Islet precursor cell (in vitro differentiated cells): ENCODE measurements at places on chromosomes 11 and 22.

- DNase-seq: no peak
Measured at GRCh38 chr11:74070723-74071492, 62.0 kb upstream of the UCP3 start.

- DNase-seq: peak; percentile 78
Measured at GRCh38 chr11:74929431-74930363, 19.2 kb downstream of the XRRA1 start.

- DNase-seq: no peak
Measured at GRCh38 chr11:60788401-60789125, 3.4 kb downstream of the MS4A10 start.

GRCh38 chr22:35411102-35411501, 11.2 kb downstream of the MCM5 start:
- DNase-seq: no peak

DNA sequence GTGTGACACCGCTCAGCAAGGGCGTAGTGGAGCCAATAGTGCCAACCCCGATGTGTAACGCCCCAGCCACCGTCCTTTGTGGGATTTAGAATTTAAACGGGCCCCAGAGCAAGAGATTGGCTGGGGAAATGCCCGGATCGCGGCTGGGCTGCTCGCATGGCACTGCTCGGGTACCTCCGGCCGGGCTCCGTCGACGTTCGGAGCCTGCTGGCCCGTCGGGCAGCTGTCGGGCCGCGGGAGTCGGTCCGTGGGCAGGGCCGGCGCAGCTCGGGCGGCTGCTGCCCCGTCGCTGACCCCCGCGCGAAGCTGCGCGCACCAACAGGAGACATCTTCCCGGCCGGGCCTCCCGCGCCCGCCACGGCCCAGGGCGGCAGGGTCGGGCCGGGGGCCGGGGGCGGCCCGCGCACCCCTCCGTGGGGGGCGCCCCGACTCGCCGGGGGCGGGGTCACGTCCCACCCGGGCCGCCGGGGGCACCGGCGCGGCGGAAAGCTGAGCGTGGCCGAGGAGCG, 1.3 kb upstream of the KDM2A start:
- DNase-seq: peak; percentile 62

DNA sequence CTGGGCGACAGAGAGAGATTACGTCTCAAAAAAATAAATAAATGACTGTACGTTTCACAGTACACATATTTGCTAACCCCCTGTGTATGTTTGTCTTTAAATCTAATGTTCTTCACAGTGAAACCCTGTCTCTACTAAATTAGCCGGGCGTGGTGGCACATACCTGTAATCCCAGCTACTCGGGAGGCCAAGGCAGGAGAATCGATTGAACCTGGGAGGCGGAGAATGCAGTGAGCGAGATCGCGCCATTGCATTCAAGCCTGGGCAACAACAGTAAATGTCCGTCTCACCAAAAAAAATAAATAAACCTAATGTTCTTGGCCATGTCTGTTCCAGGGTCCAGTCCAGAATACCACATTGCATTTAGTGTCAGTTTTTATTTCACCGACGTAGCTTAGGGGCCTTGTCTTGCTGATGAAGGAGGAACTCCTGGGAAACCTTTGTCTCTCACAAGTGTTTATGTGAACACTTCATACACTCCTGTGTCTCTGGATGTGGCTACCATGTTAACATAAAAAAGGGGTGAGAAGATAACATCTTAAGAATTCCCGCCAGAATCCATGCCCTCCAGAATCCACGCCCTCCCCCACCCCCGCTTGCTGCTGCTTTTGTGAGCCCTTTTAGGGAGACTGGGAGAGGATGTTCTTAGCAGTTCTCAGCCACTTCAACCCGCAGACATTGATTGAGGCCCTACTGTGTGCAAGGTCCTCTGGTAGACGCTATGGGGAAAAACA, 5.0 kb upstream of the SERHL2 start:
- no peak for DNase-seq

DNA sequence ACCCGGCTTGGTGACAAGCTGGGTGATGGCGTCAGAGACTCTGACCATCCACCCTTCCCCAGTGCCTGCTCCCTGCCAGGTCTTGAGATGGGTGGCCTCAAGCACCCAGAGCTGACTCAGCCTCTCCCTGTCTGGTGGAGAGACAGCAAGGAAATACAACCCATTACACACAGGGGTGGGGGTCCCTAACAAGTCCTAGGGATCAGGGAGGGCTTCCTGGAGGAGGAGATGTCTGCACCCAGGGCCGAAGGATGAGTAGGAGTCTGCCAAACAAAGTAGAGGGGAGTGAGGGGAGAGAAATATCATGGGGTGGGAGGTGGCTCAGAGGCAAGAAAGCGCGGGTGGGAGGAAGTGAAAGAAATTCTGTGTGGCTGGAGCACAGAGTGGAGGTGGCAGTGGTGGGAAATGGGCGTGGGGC, 6.8 kb downstream of the MAFF start:
- peak; percentile 41 for DNase-seq

- peak; percentile 62 for DNase-seq
Measured at GRCh38 chr11:15670520-15671070, 555.9 kb downstream of the INSC start.

DNA sequence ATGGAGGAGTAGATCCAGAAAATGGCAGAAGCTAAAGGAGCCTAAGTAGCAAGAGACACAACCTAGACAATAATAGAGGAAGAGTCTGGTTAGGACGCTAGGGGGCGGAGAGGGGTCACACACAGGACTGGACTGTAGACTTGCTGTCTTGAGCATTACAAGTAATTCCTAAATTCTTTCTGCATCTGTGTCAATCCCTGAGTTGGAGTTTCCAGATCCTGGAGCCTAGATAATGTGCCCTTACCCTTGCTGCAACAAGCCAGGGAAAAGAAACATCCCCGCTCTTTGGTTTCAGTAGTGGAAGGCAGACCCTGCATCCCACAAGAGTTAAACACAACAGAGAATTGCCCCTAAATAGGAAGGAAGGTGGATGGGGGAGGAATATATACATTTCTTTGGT, 14.9 kb upstream of the CCDC73 start:
- DNase-seq: peak; percentile 90

DNA sequence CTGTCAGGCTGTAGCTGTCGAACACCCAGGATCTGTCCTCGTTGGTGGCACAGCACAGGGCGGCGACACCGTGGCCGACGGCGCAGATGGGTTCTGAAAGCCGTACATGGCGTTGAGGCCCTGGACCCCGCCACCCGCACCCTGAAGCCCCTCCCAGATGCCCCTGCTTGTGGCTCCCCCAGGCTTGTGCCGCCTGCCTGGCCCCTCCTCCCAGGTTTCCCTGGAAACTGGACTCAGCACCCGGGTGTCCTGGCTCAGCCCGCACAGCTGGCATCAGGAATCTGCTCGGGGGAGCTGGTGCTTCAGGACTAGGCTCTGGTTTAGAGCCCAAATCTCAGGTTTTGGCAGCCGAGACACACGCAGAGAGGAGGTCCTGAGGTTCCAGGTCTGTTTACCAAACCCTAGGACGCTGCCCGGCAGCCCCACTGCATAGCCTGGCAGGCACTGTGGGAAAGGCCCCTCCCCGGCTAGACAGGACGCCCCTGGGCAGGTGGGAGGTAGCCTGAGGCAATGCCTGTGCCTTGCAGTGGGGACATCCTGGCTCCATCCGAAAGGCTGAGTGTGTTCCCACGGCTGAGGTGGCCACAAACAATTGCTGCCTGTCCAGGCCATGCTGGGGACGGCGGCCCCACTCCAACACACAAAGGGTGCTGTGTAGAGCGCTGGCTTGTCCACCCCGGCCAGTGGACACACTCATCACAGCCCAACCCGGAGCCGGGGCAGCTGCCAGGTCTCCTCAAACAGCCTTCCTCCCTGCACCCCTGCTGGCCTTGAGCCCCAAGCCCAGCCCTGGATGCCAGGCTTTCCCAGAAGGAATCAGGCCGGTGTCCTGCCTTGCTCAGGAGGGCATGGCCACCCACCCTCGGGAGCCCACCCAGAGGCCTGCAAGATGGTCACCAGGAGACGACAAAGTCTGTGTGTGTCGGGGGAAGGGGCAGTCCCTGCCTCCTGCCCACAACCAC, 4.6 kb downstream of the GATD1 start:
- DNase-seq: peak; percentile 60

GRCh38 chr11:110962921-110963320, 250.7 kb upstream of the ARHGAP20 start:
- DNase-seq: no peak

GRCh38 chr11:15206791-15207190, 92.1 kb downstream of the INSC start:
- DNase-seq: no peak

DNA sequence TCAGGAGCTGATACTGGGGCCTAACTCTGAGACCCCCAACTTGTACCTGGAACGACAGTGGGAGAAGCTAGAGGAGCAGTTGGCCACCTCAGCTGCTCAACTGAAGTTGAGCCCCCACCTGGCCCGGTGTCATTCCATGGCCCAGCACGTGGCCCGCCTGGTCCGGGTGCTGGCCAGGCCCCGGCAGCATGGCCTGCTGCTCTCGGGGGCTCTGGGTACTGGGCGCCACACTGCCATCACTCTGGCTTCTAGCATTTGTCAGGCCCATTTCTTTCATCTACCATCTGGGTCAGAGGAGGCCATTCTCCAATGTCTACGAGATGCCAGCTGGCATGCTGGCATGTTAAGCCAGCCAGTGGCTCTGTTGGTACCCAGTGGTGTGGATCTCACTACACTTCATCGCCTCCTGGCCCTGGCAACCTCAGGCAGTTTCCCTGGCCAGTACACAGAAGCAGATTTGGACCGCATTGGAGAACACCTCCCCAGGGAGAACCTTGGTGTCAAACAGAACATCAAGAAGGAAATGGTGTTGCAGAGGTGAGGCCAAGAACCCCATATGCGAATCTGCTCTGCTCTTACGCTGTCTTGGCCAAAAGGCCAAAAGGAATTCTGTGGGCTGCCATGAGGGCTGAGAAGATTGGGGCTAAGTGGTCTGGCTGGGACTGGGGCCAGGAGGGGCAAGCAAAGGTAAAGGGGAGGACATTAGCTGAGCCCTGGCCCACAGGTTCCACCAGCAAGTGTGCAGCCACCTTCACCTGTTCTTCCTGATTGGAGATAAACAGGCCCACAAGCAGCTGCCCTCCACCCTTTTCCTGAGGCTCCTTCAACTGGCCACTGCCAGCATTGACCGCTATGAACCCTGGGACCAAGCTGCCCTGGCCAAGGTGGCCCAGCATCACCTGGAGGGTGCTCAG, 45.4 kb downstream of the RRP8 start:
- peak; percentile 38 for DNase-seq

- DNase-seq: no peak
Measured at GRCh38 chr11:13249992-13250391, 27.6 kb upstream of the BMAL1 start.

DNA sequence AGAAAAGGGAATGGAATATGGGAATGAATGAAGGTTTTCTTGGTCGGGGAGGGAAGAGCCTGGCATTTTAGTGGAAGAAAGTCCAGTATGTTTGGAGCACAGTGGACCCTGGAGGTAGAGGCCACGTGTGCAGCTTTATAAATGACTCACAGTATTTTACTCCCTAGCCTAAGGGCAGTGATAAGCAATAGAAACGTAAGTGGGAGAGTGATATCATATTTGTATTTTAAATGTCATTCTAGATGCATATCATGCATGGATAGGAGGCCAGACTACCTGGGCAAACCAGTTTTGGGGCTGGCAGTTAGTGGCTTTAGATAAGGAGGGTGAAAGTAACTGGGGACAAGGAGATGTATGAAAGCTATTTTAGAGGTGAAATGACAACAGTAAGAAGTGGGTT, 174.1 kb downstream of the ARHGAP42 start:
- DNase-seq: no peak

GRCh38 chr11:128398517-128399250, 188.7 kb downstream of the ETS1 start:
- no peak for DNase-seq

- DNase-seq: no peak
Measured at GRCh38 chr11:85762226-85762625, 48.7 kb downstream of the SYTL2 start.

DNA sequence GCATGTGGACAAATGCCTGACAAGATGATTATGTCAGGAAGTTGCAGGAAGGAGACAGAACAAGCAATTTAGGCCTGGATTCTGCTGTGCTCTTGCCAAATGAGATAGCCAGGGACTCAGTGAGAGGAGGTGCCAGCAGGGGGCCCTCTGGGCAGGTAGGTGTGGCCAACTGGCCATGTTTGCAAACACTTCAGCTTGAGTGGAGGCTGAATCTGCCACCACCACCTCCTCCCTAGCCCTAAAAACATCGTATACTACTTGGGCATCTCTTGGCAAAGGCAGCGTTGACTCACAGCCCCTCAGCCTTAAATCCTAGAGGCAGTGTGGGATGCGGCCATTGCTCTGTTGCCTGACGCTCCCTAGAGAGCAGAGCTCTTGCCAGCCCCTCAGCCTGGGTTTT, 95.1 kb upstream of the PLET1 start:
- DNase-seq: peak; percentile 72

GRCh38 chr11:77386178-77386577, 84.7 kb upstream of the GDPD4 start:
- DNase-seq: no peak

DNA sequence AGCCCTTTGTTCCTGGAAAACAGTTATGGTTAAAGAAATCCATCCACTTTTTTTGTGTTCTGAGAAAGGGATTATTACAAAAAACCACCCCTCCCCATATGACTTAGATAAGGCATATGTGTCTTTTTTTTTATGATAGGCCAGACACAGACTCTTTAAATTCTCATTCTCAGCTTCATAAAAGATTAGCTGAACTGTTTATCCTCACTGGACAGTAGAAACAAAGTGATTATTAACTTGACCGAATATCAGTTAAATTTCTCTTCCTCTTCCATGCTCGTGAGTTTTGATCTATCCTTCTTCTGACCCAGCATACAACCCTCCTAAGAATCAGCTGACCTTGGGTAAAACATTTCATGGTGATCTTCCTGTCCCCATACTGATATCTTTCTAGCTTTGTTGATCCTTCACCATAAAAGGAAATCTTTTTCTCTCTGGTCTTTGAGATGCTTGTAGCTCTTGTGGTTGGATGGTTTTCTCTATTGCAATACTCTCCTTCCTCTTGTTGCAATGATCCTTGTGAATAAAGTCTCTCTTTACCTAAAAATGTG, 26.2 kb downstream of the OR2AG2 start:
- no peak for DNase-seq

DNA sequence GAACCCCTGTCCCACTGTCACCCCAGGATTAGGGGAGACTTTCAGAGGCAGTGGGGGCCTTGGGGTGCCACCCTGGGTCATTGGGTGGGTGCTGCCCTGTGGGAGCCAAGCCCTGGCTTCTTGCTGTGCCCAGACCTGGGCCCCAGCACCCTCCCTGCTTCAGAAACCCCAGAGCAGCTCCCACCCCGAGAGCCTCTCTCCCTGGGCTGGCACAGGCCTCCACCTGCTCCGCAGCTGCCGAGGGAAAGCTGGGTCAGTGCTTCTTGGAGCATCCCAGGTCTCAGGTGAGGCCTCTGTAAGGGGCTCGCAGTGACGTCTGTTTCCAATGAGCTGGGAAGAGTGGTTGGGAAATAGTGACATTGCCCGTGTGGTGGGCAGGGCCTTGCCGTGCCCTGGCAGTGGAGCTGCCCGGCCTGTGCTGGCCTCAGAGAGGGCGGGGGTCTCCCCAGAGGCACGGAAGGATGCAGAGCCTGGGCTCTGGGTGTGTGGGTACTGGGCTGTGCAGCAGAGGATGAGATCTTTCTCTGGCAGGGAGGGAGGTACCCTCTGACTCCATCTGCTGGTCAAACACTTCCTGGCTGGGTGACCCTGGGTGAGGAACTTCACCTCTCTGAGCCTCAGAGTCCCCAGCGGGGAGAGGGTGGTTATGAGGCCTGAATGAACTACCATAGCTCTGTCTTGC, 23.0 kb downstream of the C22orf23 start:
- DNase-seq: peak; percentile 72

GRCh38 chr11:57214494-57214893, 22.6 kb downstream of the APLNR start:
- DNase-seq: peak; percentile 71

GRCh38 chr11:128776424-128777284, 82.8 kb downstream of the FLI1 start:
- peak; percentile 87 for DNase-seq

GRCh38 chr11:67667490-67668191, 6.8 kb downstream of the ALDH3B2 start:
- DNase-seq: peak; percentile 58
